Common myeloid progenitor, CD34-positive (primary cell): ENCODE measurements at places on chromosomes 16 and 17.

DNA sequence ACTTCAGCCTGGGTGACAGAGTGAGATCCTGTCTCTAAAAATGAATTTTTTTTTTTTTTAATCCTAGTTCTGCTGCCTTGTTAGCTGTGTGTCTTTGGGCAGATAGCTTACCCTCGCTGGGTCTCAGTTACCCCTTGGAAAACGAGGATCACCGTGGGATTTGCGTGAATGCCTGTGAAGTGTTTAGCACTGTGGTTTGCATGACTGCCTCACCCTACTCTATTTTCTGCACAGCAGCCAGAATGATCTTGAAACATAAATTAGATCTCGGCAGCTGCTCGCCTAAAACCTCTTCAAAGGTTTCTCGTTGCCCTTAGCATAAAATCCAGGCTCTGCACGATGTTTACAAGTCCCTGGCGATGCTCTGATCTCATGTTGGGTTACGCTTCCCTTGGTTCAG lies 71.2 kb upstream of the GRIN2A start:
- no peak for DNase-seq

DNA sequence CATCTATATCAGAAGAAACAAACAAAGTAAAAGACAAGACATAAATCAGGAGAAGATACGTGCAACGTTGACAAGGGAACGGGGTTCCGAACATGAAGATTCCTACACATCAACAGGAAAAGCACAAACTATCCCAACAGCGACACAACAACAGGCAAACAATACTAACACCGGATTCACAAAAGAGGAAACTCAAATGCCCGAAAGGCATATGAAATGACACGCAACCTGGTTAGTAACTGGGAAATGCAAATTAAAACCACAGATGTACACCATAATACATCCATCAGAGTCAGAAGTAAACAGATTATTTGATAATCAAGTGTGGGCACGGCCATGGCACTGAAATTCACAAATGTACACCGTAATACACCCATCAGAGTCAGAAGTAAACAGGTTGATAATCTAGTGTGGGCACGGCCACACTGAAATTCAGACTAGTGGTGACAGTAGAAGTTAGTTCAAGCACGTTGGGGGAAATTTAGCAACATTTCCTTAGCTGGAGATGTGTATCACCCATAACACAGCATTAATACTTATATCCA lies 171.9 kb upstream of the RPH3AL start:
- DNase-seq, result no peak

DNA sequence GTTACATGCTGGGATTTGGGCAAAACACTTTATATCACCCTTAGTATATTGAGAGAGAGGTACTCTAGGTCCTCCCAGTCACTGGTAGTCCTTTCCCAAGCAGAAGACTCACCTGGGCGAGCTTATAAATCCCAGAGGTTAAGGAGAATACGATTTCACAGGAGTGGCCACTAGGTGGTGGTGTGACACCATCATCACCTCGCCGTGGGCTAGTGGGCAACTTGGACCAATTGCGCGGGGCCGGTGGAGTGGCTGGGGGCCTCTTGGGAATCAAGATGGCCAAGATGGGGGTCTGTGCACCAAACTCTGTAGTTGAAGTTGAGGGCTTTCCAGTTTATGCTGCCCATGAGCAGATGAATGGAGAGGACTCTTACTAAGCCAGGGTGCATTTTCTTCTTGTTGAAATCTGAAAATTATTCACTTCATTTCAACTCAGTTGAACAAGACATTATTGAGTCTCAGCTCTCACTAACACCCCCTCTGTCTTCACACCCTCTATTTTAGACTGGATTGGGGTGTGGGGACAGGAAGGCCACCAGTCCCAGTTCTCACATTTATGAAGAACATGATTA lies 38.2 kb upstream of the PIRT start:
- DNase-seq, result peak; percentile 23

- DNase-seq, result peak; percentile 84
Observed at GRCh38 chr17:8894673-8895578, 27.5 kb upstream of the PIK3R6 start.

DNA sequence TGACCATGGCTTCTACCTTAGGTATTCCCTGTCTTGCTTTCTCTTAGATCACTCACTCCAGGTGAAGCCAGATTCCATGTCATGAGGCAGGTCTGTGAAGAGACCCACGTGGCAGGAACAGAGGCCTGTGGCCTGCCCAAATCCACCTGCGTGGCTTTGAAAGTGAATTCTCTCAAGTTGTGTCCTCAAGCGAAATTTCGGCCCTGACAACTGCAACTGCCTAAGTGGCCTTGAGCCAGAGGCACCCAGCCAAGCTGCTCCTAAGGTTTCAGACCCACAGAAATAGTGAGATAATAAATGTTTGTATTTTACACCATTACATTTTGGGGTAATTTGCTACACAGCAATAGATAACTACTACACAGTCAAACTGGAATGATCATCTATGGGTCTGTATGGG lies 497.9 kb downstream of the XYLT1 start:
- DNase-seq, result no peak

- DNase-seq, result peak; percentile 85
Observed at GRCh38 chr16:4053301-4053845, 62.9 kb downstream of the ADCY9 start.

- DNase-seq, result no peak
Observed at GRCh38 chr17:49108318-49108717, 24.3 kb upstream of the B4GALNT2 start.

GRCh38 chr17:77204536-77204935 lies 63.8 kb downstream of the SEC14L1 start:
- no peak for DNase-seq

GRCh38 chr16:474420-475122 lies 49.1 kb downstream of the RAB11FIP3 start:
- no peak for DNase-seq

DNA sequence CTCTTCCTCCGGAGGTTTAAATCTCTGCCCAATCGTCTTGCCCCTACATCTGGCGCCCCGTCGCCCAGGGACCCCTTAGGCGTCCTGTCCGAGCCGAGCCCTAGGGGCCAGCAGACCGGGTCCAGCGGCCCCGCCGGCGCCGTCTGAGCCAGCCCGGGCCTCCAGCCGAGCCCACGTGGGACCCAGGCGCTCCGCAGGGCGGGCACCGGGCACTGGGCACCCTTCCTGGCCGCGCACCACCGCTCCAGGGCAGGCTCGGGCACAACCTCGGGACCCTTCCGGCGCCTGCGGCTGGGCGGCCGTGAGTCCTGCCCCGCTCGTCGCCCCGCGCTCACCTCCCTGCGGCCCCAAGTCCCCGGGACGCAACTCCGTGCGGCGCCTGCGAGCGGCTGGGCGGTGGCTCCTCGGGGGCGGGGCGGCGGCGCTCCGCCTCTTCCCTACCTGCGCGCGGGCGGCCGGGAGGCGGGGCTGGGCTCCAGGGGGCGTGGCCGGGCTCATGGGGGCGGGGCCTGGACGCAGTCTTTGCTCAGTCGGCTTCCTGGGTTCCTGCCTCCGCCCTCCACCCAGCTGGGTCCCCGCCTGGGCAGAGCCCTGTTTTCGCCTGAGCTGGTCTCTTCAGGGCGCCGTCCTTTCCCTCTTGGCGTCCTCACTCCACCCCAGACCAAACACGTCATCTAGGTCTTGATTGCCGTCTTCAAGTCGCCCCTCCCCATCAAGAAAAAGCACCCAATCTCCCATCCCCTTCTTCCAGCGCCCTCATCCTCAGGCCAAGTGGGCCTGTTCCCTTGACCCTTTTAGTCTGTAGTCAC lies at the start of gene RHBDF2:
RHBDF2 (minus strand) TSS at position 406 of the 809 bp plus-strand sequence. CDS start 19,899 bp downstream, outside the sequence.
- peak; percentile 65 for DNase-seq

GRCh38 chr16:85979605-85980004 lies 80.6 kb downstream of the IRF8 start:
- DNase-seq, result no peak

- peak; percentile 42 for DNase-seq
Observed at GRCh38 chr16:56852401-56852730, 12.6 kb upstream of the SLC12A3 start.

DNA sequence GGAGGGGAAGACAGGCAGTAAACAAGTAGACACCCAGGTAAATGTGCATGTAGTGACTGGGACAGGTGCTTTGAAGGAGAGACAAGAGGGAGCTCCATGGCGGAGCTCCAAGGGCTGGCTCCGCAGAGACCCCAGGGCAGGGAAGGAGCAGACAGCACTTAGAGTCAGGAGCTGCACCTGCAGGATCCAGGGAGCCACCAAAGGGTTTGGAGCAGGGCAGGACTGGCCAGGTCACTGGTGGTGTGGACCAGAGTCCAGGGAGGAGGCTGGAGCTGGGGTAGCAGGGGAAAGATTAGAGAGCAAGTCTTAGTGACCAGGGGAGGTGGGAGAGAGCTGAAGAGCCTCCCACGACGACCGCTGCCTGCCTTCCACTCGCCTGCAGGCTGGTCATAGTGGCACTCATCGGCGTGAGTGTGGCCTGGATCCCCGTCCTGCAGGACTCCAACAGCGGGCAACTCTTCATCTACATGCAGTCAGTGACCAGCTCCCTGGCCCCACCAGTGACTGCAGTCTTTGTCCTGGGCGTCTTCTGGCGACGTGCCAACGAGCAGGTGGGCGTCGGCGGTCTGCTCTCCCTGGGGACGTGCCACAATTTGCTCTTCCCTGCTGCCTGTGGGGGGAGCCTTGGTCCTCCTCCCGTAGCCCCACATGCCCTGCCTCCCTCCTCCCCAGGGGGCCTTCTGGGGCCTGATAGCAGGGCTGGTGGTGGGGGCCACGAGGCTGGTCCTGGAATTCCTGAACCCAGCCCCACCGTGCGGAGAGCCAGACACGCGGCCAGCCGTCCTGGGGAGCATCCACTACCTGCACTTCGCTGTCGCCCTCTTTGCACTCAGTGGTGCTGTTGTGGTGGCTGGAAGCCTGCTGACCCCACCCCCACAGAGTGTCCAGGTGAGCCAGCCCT lies 14.7 kb upstream of the FAM83G start:
- DNase-seq, result no peak

DNA sequence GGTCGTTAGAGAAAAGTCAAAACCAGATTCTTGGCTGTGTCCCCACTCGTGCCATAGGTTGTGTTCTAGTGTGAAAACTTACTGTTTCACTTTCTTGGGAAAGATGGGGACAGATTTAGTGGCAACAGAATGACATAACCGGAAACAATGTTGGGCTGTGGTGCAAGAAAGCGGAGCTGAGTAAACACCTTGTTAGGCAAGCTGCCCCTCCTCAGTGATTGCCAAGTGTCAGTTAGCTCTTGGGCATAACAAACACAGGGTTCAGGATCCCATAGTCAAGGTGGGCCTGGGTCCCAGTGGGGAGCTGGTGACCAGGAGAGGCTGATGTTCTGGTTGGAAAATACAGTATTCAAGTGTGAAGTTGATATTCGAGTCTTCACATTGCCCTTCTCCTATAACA lies 15.4 kb downstream of the UBN1 start:
- no peak for DNase-seq

DNA sequence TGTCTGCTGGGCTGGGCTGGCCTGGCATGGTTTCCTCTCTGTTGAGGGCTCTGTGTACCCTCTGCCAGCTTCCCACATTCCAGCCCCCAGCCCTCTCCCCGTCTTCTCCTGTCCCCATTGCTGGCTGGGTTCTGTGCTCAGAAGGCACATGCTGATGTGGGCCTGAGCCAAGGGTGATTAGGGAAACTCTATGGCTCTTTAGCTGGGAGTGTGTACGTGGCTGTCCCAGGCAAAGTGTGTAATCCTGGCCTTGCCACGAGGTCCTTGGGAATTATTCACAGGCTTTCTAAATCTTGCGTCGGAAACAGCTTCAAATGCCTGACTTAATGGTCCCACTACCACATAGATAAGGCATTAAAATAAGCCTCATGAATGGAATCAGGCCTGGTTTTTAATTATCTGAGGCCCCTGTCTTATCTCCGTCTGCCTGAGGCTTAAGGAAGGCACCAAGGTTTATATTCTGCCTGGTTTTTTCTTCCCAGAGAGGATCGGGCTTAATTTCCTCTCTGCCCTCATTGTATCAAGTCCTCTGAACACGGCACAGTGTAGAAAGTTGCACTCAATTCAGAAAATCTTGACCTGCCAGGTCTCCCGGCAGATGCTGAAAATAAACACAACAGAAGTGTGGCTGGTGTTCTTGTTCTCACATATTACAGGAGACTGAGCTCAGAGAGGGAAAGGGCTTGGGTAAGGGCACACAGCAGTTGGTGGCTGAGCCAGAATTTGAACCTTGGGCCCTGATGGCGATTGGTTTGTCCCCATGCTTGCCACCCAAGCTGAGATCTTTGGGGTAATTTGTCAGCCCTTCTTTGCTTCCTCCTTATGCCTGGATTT lies 52.9 kb upstream of the LGALS9 start:
- DNase-seq, result no peak

GRCh38 chr17:43832976-43833829 lies at the start of gene MPP3:
Gene MPP3, minus strand, starts transcription at chr17:43833146. Its CDS starts 1,240 bp downstream, at chr17:43831906.
- DNase-seq, result peak; percentile 71

GRCh38 chr17:83186226-83186625 lies 106.8 kb downstream of the METRNL start:
- peak; percentile 25 for DNase-seq

DNA sequence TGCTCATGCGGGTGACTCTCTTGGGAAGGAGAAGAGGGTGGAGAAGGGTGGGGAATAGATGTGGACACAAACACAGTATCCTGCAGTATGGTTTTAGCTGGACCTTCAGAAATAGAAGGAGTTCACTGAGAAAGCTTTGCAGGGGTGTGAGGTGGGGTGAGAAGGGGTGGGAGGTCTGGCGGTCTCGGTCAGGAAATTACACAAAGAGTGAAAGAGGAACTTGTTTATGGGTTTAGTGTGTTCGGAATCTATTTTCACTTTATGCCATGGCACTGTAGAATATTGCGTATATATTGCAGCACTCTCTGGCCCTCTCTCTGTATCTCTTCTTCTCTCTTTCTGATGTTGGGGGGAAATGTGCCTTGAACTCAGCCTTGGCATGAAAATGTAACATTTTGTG lies 148.2 kb upstream of the GOT2 start:
- peak; percentile 74 for DNase-seq

GRCh38 chr17:18231164-18231563 lies 5.7 kb downstream of the LLGL1 start:
- no peak for DNase-seq

- DNase-seq, result no peak
Observed at GRCh38 chr17:32757963-32758362, 119.0 kb downstream of the MYO1D start.

DNA sequence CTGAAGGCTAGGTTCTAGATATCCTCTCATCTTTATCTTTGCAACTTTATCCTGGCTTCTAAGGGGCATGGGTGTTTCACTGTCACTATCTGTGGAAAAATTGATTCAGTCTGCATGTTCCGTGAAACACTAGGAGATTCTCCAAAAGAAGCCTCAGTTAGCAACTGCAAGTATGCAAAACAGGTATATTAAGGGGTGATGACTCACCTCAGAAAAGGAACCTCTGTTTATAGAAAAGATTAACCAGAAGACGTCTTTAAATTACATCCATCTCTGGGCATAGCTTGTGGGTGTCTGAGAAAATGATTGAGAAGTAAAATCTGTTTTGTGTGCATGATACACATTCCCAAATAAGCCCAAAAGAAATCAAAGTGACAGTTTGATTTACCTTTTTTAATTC lies 353.8 kb upstream of the HSBP1 start:
- no peak for DNase-seq

- DNase-seq, result no peak
Observed at GRCh38 chr16:12236589-12236988, 260.1 kb downstream of the SNX29 start.
